ENCODE measurements at places on chromosomes 11 and 22. TPM values are rescaled to one million over a fixed set of nuclear protein-coding genes. Genes with fewer than 3 reads are reported as not detected.

DNA sequence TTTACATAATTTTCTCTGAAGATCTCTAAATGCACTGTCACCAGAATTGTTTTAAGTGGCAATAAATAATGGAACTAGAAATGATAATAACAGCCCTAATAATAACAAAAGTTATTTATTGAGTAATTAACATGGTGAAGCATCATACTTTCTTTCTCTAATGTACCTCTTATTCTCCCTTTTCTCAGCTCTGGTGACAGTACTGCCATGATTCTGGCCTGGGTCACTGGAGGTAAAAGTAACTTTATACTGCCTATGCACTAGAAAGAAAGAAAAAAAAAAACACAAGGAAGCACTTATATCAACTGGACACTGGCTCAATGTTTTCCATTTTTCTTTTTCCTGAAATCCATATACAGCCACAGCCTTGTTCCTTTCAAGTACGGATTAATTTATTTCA is 43.7 kb downstream of the CADM1 start:
- DNase-seq: no peak

DNA sequence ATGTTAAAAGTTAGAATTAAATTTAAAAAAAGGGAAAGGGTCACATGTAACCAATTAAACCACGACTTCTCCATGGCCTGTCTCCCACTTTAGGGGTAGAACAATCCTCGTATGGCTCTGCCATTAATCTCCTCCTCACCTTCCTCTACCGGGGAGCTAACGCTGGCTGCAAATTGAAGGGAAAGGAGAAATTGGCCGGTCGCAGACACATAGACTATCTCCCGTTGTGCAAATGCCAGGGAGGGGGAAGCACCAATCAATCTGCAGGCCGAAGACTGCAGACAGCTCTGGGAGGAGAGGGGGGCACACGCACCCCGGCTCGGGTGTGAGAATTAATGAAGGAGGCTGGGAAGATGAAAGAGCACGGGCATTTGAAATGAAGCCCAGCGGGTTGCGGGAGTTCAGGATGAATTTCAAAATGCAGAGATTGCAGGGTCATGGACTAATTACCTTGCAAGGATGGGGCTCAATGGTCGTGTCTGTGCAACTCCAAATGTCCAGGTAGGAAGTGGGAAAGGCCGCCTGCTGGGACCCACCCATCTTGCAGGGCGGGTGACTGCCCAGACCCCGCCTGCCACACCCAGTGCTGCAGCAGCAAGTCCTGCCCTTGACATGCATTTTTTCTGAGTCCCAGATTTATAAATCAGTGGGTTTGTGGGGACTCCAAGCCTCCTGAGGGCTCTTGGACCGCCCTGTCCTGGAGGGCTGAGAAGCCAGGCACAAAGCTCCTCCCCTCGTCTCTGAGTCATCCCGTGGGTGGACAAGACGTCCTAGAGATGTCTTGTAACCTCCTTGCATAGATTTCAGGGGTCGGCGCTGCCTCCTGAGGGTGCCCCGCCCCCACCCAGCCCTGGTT is 534.2 kb downstream of the TBC1D22A start:
- DNase-seq: no peak

DNA sequence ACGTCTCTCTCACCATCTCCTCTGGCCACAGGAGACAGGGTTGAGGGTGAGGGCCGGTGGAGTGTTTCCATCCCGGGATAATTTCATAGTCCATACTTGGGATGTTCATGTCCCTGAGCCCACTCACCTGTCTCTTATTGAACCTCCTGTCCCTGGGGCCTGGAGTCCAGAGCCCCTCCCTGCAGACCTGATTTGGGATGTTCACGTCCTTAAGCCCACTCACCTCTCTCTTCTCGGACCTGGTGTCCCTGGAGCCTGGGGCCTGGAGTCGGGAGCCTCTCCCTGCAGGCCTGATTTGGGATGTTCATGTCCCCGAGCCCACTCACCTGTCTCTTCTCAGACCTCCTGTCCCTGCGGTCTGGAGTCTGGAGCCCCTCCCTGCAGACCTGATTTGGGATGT is 868.2 kb downstream of the BRD1 start:
- no peak for DNase-seq

DNA sequence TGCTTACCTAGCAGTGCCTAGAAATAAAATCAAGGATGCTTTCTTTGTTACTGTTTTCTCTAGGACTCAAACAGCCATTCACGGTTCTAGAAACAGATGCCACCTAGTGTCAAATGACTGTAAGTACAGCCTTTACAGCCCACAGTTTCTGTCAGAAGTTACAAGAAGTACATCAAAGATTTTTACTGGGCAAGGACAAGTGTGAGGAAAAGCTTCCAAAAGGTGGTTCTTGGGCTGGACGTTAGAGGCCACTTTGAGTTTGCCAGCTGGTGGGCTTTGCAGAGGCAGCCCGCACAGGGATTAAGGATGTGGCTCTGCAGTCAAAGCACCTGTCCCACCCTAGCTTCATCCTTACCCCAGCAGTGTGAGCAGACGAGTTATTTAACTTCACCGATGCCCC is 6.9 kb downstream of the KMT5B start:
- no peak for DNase-seq

DNA sequence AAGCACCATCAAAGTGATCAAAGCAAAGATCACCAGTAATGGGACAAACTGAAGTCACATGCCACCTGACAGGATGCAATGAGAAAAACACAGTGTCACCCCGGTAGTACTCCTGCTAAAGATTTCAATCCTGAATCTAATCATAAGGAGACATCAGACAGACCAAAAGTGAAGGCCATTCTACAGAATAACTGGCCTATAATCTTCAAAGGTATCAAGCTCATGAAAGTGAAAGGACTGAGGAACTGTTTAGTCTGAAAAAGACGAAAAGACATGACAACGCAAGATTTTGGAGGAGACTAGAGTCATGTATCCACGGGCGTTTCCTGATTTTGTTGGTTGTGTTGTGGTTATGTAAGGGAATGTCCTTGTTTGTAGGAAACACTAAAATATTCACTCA is 42.4 kb upstream of the TSKU start:
- no peak for DNase-seq

- no peak for DNase-seq
Observed at GRCh38 chr22:33354928-33355327, 296.7 kb upstream of the SYN3 start.

GRCh38 chr11:9155930-9156329 is 64.5 kb upstream of the SCUBE2 start:
- no peak for DNase-seq

GRCh38 chr11:4890279-4890678 is 8.6 kb downstream of the OR51T1 start:
- no peak for DNase-seq

GRCh38 chr11:129075757-129076156 is 116.4 kb downstream of the ARHGAP32 start:
- DNase-seq: no peak

DNA sequence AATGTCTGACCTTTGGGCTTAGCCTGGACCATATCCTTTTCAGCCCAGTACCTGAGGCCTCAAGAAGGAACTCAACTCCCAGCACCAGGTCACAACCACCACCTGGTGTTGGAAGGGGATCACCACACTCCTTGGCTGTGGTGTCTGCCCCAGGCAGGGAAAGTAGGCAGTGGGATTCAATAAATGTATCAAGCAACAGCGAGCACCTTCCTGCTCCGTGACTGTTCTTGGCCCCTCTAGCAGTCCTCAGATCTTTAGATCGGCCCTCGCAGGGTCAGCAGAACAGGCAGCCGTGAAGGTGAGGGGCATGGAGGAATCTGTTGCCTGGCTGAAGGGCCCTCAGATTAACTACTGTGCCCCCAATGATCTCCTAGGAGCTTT is 15.9 kb downstream of the ARFGAP2 start:
- no peak for DNase-seq

- no peak for DNase-seq
Observed at GRCh38 chr22:36144886-36145541, 15.5 kb downstream of the APOL3 start.

- DNase-seq: no peak
Observed at GRCh38 chr11:69726019-69726418, 22.2 kb upstream of the FGF19 start.

DNA sequence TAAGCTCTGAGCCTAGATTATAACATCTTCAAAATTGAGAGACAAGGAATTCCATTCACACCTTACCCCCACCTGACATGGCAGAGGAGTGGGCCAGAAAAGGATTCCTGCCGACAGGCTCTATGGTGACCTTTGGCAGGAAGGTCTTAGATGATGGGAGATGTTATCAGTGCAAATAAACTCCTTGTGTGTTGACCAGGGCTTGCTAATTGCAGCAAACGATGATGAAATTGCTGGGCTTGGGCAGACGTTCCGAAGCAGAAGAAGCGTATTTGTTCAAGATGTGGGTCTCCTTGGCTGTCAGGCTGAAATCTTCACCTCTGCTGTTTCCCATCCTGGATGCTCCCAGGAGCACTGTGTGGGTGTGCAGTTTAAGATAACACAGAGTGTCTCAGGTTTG is 183.7 kb upstream of the CADM1 start:
- no peak for DNase-seq

GRCh38 chr11:103608566-103608965 is 427.9 kb upstream of the DDI1 start:
- DNase-seq: no peak

- DNase-seq: no peak
Observed at GRCh38 chr11:74611369-74611861, 19.0 kb downstream of the POLD3 start.

GRCh38 chr22:27242474-27242873 is 559.1 kb downstream of the MN1 start:
- DNase-seq: no peak

GRCh38 chr11:75588051-75588481 is 26.0 kb downstream of the SERPINH1 start:
- no peak for DNase-seq

- DNase-seq: no peak
Observed at GRCh38 chr11:12186701-12187100, 76.3 kb downstream of the MICAL2 start.

DNA sequence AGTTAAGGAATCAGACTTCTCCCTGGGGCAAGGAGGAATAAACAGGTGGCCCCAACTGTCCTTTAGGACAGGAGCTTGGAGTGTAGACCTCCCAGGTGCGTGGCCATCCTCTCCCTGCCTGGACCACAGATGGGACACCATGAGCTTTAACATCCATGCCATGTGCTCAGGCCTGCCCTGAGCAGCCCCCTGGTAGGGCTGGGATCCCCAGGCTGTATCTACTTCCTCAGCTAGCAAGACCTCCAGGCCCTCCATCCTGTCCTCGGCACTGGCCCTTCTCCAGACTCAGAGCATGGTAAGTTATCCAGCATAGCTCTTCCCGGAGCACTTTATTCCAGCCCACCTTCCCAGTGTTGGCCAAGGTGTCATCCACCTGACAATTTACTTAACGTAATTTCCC is 5.7 kb downstream of the CD6 start:
- DNase-seq: no peak

GRCh38 chr11:69611548-69612526 is 29.1 kb upstream of the CCND1 start:
- DNase-seq: no peak

DNA sequence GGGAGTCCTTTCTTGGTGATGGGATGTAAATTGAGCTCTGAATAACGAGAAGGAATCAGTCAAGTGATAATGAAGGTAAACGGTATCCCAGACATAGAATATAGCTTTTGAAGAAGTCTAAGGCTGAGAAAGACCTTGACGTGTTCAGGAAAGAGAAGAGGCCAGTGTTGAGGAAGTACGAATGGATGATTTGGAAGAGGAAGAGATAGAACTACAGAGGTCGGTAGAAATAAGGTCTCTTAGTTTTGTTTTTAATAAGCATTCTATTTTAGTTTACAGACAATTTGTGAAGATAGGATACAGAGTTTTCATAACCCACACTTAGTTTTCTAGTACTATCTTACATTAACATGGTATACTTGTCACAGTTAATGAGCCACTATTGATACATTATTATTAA is 1598.1 kb downstream of the FAM181B start:
- no peak for DNase-seq

DNA sequence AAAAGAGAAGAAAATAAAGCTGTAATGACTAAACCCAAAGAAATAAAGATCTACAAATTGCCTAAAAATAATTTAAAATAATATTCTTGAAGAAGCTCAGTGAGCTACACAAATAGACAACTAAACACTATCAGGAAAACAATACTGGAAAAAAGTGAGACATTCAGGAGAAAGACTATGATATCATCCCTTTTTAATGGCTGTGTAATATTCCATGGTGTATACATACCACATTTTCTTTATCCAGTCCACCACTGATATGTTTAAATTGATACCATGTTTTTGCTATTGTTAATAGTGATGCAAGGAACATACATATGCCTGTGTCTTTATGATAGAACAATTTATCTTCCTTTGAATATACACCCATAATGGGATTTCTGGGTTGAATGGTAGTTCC is 13.1 kb upstream of the OR6T1 start:
- DNase-seq: no peak

- DNase-seq: no peak
Observed at GRCh38 chr11:75891947-75892739, 77.1 kb downstream of the UVRAG start.

GRCh38 chr22:46827136-46827780 is 64.8 kb downstream of the TBC1D22A start:
- DNase-seq: no peak

DNA sequence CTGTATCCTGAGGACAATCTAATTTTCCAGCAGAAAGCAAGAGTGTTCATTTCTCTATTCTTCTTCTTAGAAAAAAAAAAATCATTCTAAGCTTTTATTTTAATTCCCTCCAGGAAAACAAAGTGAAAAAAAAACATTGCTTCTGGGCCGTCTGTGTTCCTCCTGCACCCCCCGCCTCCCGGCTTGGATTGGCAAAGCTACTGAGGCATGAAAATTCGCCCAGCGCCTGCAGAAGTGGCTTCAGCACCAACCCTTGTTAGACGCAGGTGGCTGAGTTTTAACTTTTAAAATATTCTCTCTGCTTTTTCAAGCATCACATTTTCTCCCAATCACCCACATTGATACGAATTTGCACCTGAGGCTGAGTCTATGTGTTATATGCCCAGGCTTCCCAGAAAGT is 401.6 kb downstream of the BRD1 start:
- DNase-seq: no peak

The KCNK4 gene
- not detected for total RNA-seq

The PRR33 gene
- total RNA-seq: not detected

The LSP1 gene
- total RNA-seq: 68.0 TPM

The MYOD1 gene
- not detected for total RNA-seq

The PKP3 gene
- total RNA-seq: not detected

The WNT7B gene
- 0.28 TPM for total RNA-seq

The RNF214 gene
- 12.1 TPM for total RNA-seq

The NAV2 gene
- total RNA-seq: 19.0 TPM

The SLC22A25 gene
- total RNA-seq: not detected

The RTN4R gene
- total RNA-seq: 1.8 TPM

The TRIM21 gene
- 16.1 TPM for total RNA-seq

The RPUSD4 gene
- total RNA-seq: 42.0 TPM

Measured in omental fat pad (tissue), 4 donors.